ENCODE measurements at places on chromosomes 11 and 22. TPM values are rescaled to one million over a fixed set of nuclear protein-coding genes. Genes with fewer than 3 reads are reported as not detected.

GRCh38 chr11:6241316-6241715 is 2.4 kb downstream of the CNGA4 start:
- H3K27ac ChIP-seq: no peak overlapping the region
- no peaks in the 10 kb centered on the region for H3K4me1 ChIP-seq
- no peak overlapping the region for H3K4me3 ChIP-seq
- H3K27me3 ChIP-seq: no peaks in the 10 kb centered on the region

DNA sequence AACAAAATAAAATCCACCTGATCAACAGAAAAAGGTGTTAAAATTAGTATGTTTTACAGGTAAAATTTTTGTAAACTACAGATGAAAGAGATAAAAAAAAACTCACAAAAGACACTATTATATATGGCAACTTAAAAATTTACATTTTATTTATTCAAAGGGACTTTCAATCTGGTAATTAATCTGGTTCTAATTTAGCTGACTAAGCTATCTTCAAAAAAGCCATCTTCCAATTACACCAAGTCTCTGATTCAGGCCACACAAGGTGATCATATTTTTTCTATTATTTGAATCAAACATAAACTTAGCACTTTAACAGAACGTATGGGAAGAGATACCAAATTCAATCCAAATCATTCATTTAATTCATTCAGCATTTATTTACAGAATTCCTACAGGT is 7.6 kb downstream of the MRE11 start:
- no peaks in the 10 kb centered on the region for H3K4me1 ChIP-seq
- H3K27ac ChIP-seq: no peak overlapping the region
- no peak overlapping the region for H3K4me3 ChIP-seq
- peaks cover 8% of the 10 kb centered on the region for H3K36me3 ChIP-seq
- DNase-seq: no peak

- no peaks in the 10 kb centered on the region for H3K36me3 ChIP-seq
- H3K27ac ChIP-seq: no peak overlapping the region
- no peaks in the 10 kb centered on the region for H3K4me1 ChIP-seq
- no peak for DNase-seq
Measured at GRCh38 chr11:124602193-124602592, 9.0 kb upstream of the PANX3 start.

- H3K36me3 ChIP-seq: no peaks in the 10 kb centered on the region
- H3K4me3 ChIP-seq: no peak overlapping the region
- H3K27ac ChIP-seq: no peak overlapping the region
- no peaks in the 10 kb centered on the region for H3K27me3 ChIP-seq
Measured at GRCh38 chr11:29008481-29008880, 900.3 kb downstream of the METTL15 start.

- H3K4me3 ChIP-seq: no peak overlapping the region
- H3K4me1 ChIP-seq: peaks cover 4% of the 10 kb centered on the region
- H3K27me3 ChIP-seq: no peaks in the 10 kb centered on the region
- DNase-seq: no peak
- no peak overlapping the region for H3K27ac ChIP-seq
Measured at GRCh38 chr22:45934659-45935341, 42.2 kb downstream of the WNT7B start.

DNA sequence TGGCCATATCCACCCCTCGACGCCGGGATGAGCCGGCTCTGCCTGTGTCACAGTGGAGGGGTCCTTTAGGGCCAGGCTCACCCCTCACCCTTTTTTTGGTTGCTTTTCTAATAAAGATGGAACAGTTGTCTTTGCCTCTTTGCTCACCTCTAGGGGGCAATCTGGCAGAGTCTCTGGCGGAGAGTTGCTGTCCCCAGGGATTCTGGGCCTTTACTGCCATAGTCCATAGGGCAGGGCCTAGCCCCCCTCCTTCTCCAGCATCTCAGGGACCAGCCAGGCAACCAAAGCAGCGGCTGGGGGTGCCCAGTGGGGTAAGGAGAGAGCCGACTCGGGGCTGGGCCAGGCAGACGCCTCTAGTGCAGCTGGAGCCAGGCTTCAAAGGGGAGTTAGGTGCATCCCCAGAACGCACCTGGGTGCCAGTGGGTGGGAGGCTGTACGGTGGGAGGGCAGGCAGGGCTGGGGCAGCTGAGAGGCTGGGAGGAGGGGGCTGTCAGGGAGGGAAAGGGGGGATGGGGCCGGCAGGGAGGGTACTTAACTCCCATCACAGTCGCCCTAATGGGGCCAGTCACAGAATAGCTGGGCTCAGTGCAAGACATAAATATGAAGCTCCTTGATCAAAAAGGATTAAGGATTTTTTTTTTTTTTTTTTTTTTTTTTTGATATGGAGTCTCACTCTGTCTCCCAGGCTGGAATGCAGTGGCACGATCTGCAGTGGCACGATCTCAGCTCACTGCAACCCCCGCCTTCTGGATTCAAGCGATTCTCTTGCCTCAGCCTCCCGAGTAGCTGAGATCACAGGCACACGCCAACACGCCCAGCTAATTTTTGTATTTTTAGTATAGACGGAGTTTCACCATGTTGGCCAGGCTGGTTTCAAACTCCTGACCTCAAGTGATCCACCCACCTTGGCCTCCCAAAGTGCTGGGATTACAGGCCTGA is 2.5 kb upstream of the SUSD2 start:
- H3K36me3 ChIP-seq: no peaks in the 10 kb centered on the region
- no peak overlapping the region for H3K4me3 ChIP-seq
- peak; percentile 58 for DNase-seq
- H3K4me1 ChIP-seq: peaks cover 8% of the 10 kb centered on the region
- no peaks in the 10 kb centered on the region for H3K27me3 ChIP-seq

- no peaks in the 10 kb centered on the region for H3K36me3 ChIP-seq
- H3K27me3 ChIP-seq: no peaks in the 10 kb centered on the region
- no peak overlapping the region for H3K27ac ChIP-seq
- no peaks in the 10 kb centered on the region for H3K4me1 ChIP-seq
- no peak overlapping the region for H3K4me3 ChIP-seq
Measured at GRCh38 chr11:22878039-22878438, 17.8 kb upstream of the CCDC179 start.

DNA sequence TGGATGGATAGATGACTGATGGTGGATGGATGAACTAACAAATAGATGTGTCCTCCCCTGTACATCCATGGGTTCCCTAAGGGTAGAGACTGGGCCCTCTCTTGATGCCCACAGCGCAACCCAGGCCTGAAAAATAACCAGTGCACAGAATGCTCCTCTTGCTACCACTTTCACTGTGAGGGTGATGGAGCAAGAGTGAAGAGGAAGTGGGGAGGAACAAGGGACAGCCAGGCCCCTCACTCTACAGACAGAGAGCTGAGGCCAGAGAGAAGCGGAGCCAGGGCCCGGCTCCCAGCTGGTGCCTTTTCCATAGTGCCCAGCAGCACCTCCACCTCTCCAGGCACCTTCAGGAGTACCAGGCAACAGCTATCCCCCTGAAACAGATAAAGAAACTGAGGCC is 67.7 kb downstream of the THAP12 start:
- peaks cover 10% of the 10 kb centered on the region for H3K4me1 ChIP-seq
- no peak for DNase-seq
- H3K4me3 ChIP-seq: no peak overlapping the region
- no peaks in the 10 kb centered on the region for H3K36me3 ChIP-seq
- H3K27ac ChIP-seq: no peak overlapping the region
- H3K27me3 ChIP-seq: peaks cover 9% of the 10 kb centered on the region

GRCh38 chr11:45147891-45148675 is 1.6 kb downstream of the PRDM11 start:
- H3K27me3 ChIP-seq: peaks cover 36% of the 10 kb centered on the region
- no peak for DNase-seq
- no peaks in the 10 kb centered on the region for H3K36me3 ChIP-seq
- peaks cover 9% of the 10 kb centered on the region for H3K4me1 ChIP-seq
- H3K4me3 ChIP-seq: peak overlapping the region; percentile 100

DNA sequence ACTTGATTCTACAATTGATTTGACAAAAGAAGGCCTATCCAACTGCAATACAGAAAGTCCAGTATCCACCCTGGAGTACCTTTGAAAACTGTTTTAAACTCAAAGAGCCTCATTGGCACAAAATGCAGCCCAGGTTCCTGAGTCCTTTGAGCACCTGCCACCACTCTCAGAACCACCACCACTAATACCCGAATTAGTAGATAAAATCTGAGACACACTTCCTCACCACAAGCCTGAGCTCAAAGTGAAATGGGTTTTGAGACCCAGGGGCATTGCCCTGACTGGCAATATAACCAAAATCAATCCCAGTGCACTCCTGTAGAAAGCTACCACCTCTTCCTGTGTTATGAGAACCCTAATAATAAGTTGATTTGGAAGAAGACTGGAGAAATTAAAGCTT is 215.7 kb downstream of the CSNK2A3 start:
- H3K36me3 ChIP-seq: no peaks in the 10 kb centered on the region
- H3K27ac ChIP-seq: no peak overlapping the region
- H3K4me1 ChIP-seq: peaks cover 12% of the 10 kb centered on the region

DNA sequence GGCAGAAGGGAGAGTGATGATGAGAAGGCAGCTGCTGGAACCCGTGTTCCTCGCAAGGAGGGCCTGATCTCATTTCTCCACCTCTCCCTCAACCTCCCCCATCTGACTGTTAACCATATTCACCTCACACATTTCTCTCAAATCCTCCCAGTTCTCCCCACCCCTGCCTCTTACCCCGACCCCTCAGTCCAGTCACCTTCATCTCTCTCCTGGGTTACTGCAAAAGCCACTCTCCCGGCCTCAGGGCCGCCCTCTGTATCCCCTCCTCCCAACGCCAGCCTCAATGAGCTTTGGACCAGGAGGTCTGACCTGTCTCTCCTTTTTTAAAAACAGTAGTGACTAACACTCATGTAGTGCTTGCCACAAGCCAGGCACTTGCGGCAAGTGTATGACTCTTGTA is 29.5 kb upstream of the LMO1 start:
- no peak overlapping the region for H3K27ac ChIP-seq
- H3K4me1 ChIP-seq: peaks cover 20% of the 10 kb centered on the region
- DNase-seq: peak; percentile 0
- H3K4me3 ChIP-seq: no peak overlapping the region
- peaks cover 7% of the 10 kb centered on the region for H3K27me3 ChIP-seq

- no peaks in the 10 kb centered on the region for H3K36me3 ChIP-seq
- peak overlapping the region; percentile 76 for H3K4me3 ChIP-seq
- H3K27me3 ChIP-seq: peaks cover 11% of the 10 kb centered on the region
Measured at GRCh38 chr11:108496643-108497256, 1.4 kb downstream of the POGLUT3 start.

- no peak overlapping the region for H3K27ac ChIP-seq
- no peaks in the 10 kb centered on the region for H3K36me3 ChIP-seq
- peaks cover 23% of the 10 kb centered on the region for H3K4me1 ChIP-seq
- DNase-seq: no peak
- peaks cover 16% of the 10 kb centered on the region for H3K27me3 ChIP-seq
Measured at GRCh38 chr11:94767291-94767690, 865 bp upstream of the AMOTL1 start.

DNA sequence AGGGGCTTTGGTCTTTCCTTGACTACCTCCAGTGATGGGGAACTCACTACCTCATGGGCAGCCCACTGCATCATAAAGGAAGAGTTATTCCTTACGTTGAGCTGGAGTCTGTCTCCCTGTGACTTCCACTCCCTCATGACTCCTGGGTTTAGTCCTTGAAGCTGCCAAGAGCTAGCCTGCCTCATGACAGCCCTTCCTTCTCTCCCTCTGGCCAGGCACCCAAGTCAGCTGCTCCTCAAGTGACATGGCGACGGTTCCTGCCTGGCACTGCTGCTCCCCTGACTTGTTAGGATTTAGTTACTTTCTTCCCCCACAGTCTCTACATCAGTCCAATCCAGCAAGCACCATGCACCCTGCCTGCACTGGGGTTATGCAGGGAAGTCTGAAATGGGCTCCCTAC is 196.1 kb upstream of the TBCEL start:
- no peaks in the 10 kb centered on the region for H3K36me3 ChIP-seq
- H3K4me1 ChIP-seq: peaks cover 7% of the 10 kb centered on the region
- H3K27ac ChIP-seq: no peak overlapping the region
- H3K27me3 ChIP-seq: no peaks in the 10 kb centered on the region

Gene SPON1
- 35.9 TPM for total RNA-seq

Gene CALCA
- total RNA-seq: not detected

Gene OLFML1
- not detected for total RNA-seq

Gene MPST
- 157 TPM for total RNA-seq

Gene TLCD5
- 25.1 TPM for total RNA-seq

Gene EED
- 44.2 TPM for total RNA-seq

All from neural progenitor cell (in vitro differentiated cells).